ENCODE measurements at places on chromosomes 3 and 15.

GRCh38 chr3:42663581-42664437 is 10.3 kb downstream of the ZBTB47 start:
- no peaks in the 10 kb centered on the region for H3K27me3 ChIP-seq
- no peak for DNase-seq
- no peak overlapping the region for H3K27ac ChIP-seq
- H3K4me1 ChIP-seq = no peaks in the 10 kb centered on the region
- no peaks in the 10 kb centered on the region for H3K36me3 ChIP-seq

GRCh38 chr3:48655606-48656005 is 7.1 kb downstream of the CELSR3 start:
- peaks cover 6% of the 10 kb centered on the region for H3K4me1 ChIP-seq
- peak overlapping the region; percentile 32 for H3K4me3 ChIP-seq
- no peaks in the 10 kb centered on the region for H3K27me3 ChIP-seq
- no peak for DNase-seq

GRCh38 chr3:52231502-52232278 is 6.2 kb upstream of the TLR9 start:
- H3K4me1 ChIP-seq = peaks cover 6% of the 10 kb centered on the region
- DNase-seq = peak; percentile 83
- peaks cover 7% of the 10 kb centered on the region for H3K36me3 ChIP-seq
- H3K4me3 ChIP-seq = no peak overlapping the region

DNA sequence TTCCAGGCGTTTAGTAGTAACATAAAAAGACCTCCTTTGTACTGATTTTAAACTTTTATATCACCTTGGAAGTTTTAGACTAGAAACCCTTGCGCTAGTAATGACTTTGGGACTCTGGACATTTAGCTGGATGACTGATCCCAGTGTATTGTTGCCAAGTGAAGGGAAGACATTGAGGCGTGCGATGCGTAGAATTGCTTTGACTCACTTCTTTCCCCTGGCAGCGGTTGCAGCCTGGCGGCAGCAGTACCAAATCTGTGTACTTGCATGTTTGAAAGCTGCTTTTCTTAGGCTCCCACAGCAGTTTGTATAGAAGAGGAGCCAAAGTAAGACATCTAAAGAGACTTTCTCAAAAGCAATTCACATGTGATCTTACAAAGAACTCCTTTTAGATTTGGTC is 151.6 kb downstream of the BBX start:
- no peaks in the 10 kb centered on the region for H3K36me3 ChIP-seq
- DNase-seq = no peak
- no peak overlapping the region for H3K4me3 ChIP-seq
- no peaks in the 10 kb centered on the region for H3K4me1 ChIP-seq
- H3K27ac ChIP-seq = no peak overlapping the region

- H3K27me3 ChIP-seq = no peaks in the 10 kb centered on the region
- DNase-seq = peak; percentile 75
- no peak overlapping the region for H3K27ac ChIP-seq
- H3K4me1 ChIP-seq = peaks cover 34% of the 10 kb centered on the region
- H3K4me3 ChIP-seq = no peak overlapping the region
- H3K36me3 ChIP-seq = no peaks in the 10 kb centered on the region
Observed at GRCh38 chr3:42547401-42547945, 34.3 kb downstream of the SEC22C start.

DNA sequence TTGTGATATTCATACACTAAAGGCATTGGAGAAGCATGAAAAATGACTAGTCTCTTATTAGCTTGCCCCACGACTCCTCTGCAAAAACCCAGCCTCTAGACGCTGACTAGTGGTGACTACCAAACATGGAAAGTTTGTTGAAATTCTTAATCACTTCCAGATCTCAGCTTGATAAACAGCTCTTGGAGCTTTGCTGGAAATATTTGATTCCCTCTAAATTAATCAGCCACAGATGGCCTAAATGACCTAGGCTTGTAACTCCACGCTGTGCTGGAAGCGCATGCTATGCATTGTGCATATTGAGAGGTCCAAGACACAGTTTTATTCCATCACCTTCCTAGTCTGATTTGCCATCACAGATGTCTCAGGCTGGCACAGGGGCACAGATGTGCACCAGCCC is 244.7 kb upstream of the ST8SIA2 start:
- no peaks in the 10 kb centered on the region for H3K36me3 ChIP-seq
- no peak overlapping the region for H3K4me3 ChIP-seq
- H3K27me3 ChIP-seq = no peaks in the 10 kb centered on the region

- H3K36me3 ChIP-seq = no peaks in the 10 kb centered on the region
- peaks cover 40% of the 10 kb centered on the region for H3K4me1 ChIP-seq
- no peaks in the 10 kb centered on the region for H3K27me3 ChIP-seq
- DNase-seq = peak; percentile 52
Observed at GRCh38 chr15:92878593-92879053, 21.5 kb upstream of the CHD2 start.

- no peaks in the 10 kb centered on the region for H3K27me3 ChIP-seq
- H3K4me3 ChIP-seq = no peak overlapping the region
- no peak overlapping the region for H3K27ac ChIP-seq
- H3K36me3 ChIP-seq = no peaks in the 10 kb centered on the region
Observed at GRCh38 chr3:1908651-1909445, 189.8 kb upstream of the CNTN4 start.

DNA sequence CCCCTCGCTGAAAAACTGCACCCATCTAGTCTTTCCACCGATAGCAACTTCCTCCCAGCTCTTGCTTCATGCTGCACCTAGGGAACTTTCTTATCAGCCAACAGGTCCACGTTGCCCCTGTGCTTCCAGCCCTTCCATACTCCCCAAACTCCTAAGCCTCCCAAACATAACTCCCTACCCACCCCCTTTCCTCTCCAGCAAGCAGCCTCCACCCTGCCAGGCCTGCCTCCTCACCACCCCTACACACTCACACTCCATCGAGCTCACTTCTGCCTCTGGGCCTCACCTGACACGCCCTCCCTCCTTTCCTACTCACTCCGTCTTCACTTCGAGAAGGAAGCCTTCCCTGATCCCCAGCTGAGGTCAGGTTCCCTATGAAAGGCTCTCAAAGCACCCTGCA is 8.1 kb downstream of the INSYN1 start:
- H3K36me3 ChIP-seq = no peaks in the 10 kb centered on the region
- DNase-seq = no peak
- no peaks in the 10 kb centered on the region for H3K27me3 ChIP-seq
- H3K4me1 ChIP-seq = no peaks in the 10 kb centered on the region

GRCh38 chr3:100614941-100615340 is 5.5 kb downstream of the ADGRG7 start:
- H3K27ac ChIP-seq = no peak overlapping the region
- no peak overlapping the region for H3K4me3 ChIP-seq
- H3K4me1 ChIP-seq = peaks cover 14% of the 10 kb centered on the region
- H3K36me3 ChIP-seq = no peaks in the 10 kb centered on the region
- DNase-seq = no peak

GRCh38 chr3:137348936-137349335 is 391.2 kb downstream of the IL20RB start:
- DNase-seq = no peak
- H3K4me3 ChIP-seq = no peak overlapping the region
- H3K27ac ChIP-seq = no peak overlapping the region
- no peaks in the 10 kb centered on the region for H3K27me3 ChIP-seq

DNA sequence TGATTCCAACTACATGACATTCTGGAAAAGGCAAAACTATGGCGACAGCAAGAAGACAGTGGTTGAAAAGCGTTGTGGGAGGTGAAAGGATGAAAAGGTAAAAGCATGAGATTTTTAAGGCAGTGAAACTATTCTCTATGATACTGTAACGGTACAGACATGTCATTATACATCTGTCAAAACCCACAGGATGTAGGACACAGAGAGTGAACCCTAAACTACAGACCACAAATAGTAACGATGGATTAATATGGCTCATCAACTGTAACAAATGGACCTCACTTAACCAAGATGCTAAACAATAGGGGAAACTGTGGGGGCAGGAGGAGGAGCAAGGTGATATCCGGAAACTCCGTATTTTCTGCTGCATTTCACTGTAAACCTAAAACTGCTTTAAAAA is 39.1 kb downstream of the MYO9A start:
- no peaks in the 10 kb centered on the region for H3K36me3 ChIP-seq
- no peaks in the 10 kb centered on the region for H3K27me3 ChIP-seq
- no peaks in the 10 kb centered on the region for H3K4me1 ChIP-seq
- no peak for DNase-seq
- no peak overlapping the region for H3K27ac ChIP-seq
- no peak overlapping the region for H3K4me3 ChIP-seq

DNA sequence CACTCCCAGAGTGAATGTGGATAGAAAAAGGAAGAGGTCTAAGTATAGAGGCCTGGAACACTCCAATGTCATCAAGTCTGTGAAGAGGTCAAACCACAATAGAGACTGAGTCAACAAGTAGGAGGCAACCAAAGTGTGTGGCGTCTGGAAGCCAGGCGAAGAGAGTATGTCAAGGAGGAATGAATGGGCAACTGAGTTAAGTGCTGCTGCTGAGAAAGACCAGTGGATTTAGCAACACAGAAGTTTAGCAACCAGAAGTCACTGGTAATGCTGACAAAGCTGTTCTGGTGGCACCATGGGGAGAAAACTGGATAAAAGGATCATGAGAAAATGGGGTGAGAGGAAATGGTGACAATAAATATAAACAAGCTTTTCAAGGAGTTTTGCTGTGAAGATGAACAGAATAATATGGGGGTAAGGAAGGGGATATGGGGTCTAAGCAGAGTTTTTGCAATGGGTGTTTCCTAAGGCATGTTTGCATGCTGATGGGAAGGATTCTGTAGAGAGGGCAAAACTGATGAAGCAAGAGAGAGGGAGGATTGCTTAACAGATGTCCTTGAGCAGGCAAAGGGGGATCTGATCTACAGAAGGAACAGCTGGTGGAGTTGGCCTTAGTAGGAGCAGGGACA is 38.4 kb downstream of the PCOLCE2 start:
- no peak overlapping the region for H3K27ac ChIP-seq
- DNase-seq = no peak
- H3K36me3 ChIP-seq = no peaks in the 10 kb centered on the region
- no peak overlapping the region for H3K4me3 ChIP-seq
- H3K4me1 ChIP-seq = peaks cover 11% of the 10 kb centered on the region

GRCh38 chr3:57164217-57164656 is 916 bp downstream of the IL17RD start:
- DNase-seq = peak; percentile 24
- H3K4me1 ChIP-seq = peaks cover 27% of the 10 kb centered on the region
- H3K36me3 ChIP-seq = no peaks in the 10 kb centered on the region
- no peak overlapping the region for H3K27ac ChIP-seq
- H3K4me3 ChIP-seq = no peak overlapping the region

DNA sequence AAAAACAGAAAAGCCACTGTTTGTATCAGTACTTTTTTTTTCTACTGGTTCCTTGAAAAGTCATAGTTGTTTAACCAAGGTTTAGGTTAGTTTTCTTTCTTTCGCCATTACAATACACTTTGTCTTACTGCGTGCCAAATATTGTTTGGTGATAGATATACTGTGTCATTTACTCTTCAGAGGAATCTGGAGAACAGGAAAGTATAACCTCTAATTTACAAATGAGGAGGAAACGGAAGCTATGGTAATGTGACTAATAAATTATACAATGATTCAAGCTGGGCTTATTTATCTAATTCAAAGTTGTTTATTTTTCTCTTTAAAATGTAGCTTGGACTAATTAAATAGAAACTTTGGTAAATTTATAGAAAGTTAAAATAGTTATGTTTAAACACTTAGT is 96.2 kb upstream of the ROBO2 start:
- H3K4me3 ChIP-seq = no peak overlapping the region
- DNase-seq = no peak
- H3K27me3 ChIP-seq = no peaks in the 10 kb centered on the region
- H3K27ac ChIP-seq = peak overlapping the region; percentile 18

GRCh38 chr15:70494852-70495571 is 268.3 kb downstream of the UACA start:
- H3K27me3 ChIP-seq = no peaks in the 10 kb centered on the region
- H3K36me3 ChIP-seq = no peaks in the 10 kb centered on the region
- no peak for DNase-seq
- H3K27ac ChIP-seq = no peak overlapping the region
- peaks cover 7% of the 10 kb centered on the region for H3K4me1 ChIP-seq

- H3K27me3 ChIP-seq = no peaks in the 10 kb centered on the region
- DNase-seq = no peak
- H3K36me3 ChIP-seq = no peaks in the 10 kb centered on the region
- no peak overlapping the region for H3K27ac ChIP-seq
Observed at GRCh38 chr15:44414001-44414400, 13.4 kb upstream of the CTDSPL2 start.

DNA sequence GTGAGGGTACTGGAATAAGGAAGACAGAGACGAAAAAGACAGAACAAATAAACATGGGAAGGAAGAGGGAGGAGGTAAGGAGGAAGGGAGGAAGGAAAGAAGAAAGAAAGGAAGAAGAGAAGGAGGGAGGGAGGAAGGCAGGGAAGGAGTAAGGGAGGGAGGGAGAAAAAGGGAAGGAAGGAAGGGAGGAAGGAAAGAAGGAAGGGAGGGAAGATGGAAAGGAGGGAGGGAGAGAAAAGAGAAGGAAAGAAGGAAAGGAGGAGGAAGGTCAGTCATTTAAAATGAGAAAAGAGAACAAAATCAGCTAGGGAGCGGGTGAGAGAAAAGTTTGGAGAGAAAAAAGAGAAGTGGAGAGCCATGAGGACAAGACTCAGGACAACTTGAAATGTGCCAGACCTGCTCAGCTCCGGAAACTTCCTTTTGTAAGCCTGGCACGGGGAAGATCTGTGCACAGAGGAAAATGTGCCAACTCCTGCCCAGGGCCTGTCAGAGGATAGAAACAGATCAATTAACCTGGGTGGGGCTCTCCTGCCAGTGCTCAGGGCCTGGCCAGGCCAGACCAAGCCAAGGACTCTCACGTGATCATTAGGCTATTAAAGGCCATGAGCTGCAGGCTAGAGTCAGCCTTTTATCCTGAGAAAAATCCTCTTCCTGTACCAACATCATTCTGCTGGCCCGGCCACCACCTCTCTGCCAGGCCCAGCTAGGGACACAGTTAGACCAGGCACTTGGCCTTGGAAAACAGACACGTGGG is 50.1 kb upstream of the BCL6 start:
- H3K4me1 ChIP-seq = peaks cover 26% of the 10 kb centered on the region
- no peak overlapping the region for H3K4me3 ChIP-seq
- peak; percentile 68 for DNase-seq

DNA sequence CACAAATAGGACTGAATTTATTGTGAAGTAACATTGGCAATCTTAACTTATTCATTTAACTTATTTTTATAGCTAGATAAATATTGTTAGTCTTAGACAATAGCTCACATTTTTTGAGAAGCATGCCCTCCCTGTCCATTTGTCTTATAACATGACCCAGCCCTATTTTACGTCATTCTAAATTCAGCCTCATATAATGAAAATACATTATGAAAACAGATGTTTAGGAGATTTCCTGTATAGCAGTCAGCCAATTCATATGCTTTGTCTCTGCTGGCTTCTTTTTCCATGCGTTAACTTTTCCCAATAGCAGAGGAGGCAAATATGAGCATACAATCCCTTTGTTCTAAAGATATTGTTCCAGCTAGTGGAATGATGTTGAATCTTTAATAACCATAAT is 29.3 kb downstream of the CD200 start:
- no peaks in the 10 kb centered on the region for H3K27me3 ChIP-seq
- H3K4me3 ChIP-seq = no peak overlapping the region
- no peak for DNase-seq
- H3K36me3 ChIP-seq = no peaks in the 10 kb centered on the region
- H3K4me1 ChIP-seq = no peaks in the 10 kb centered on the region
- H3K27ac ChIP-seq = no peak overlapping the region

Measured in body of pancreas (tissue), 4 donors.